ENCODE measurements at places on chromosomes 2 and 18.

DNA sequence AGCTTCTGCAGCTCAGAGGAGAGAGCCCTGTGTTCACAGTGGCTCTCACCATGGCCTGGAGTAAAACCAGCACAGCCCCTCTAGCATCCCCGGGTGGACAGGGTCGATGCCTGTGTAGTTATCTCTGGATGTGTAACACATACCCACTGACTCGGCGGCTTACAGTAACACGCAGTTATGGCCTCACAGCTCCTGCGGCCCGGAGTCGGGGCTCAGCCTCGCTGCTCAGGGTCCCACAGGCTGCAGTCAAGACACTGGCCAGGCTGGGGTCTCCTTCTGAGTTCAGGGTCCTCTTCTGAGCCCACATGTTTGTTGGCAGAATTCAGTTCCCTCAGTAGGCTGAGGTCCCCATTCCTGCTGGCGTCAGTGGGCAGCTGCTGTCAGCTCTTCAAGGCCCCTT lies 2.5 kb upstream of the RAB17 start:
- no peak for DNase-seq

GRCh38 chr18:30709595-30709994 lies 332.9 kb downstream of the DSC3 start:
- DNase-seq: no peak

GRCh38 chr18:76484749-76485387 lies 10.2 kb downstream of the ZNF516 start:
- DNase-seq: no peak

DNA sequence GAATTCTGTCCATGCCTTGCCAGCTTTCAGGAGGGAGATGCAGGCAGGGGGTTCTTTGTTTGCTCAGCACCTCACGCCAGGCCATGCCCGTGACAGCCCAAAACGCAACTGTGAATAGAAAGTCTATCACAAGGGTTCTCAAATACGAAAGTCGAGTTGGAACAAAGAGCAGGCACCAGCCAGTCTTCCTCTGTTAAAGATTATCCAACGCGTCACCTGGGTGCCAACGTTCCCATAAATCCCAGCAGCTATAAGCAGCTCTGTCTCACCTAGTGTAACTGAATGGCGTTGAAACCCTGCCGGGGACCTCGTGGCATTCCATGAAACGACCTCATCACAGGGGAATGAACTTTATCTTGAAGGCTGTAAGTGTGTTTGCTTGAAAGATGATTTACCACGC lies 84.8 kb upstream of the GATA6 start:
- DNase-seq: peak; percentile 66

- no peak for DNase-seq
These were observed 24.8 kb downstream of the TFPI start for GRCh38 chr2:187529248-187529976.

GRCh38 chr2:60149176-60149575 lies 404.3 kb downstream of the BCL11A start:
- no peak for DNase-seq

DNA sequence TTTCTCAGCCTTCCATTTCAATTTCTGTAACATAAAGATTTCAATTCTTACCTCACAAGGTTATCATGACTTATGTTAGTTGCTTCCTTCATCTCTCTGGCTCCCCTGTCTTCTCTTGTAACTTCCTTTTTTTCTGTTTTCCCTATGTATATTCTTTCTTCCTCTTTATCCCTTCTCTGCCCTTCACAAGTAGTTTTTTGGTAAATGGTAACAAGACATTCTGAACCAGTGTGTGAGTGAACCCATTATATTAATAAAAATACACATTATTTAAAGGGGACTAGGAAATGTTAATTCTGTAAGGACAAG lies 8.4 kb downstream of the ACSL3 start:
- DNase-seq: no peak

- no peak for DNase-seq
These were observed 7.1 kb downstream of the CASP8 start for GRCh38 chr2:201267278-201268030.

GRCh38 chr2:209358992-209359391 lies 64.9 kb upstream of the MAP2 start:
- DNase-seq: no peak

DNA sequence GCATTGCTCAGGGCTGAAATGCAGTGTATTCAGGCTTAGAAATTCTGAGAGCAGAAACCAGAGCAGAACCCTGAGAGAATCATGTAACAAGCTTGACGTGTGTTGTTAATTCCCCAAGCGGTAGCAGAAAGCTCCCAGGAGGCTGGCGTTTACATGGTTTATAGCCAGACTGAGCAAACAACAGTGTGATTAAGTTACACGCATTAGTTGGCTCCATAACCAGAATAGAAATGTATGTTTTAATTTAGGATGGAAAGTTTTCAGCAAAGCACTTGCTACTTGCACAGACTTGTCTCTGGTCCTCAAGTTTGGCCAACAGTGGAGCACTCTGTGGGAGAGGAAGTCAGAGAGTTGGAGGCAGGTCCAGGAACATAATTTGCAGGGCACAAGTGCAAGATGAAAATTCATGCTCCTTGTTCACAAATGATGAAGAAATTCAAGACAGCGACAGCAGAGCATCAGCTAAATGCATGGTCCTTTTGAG lies 69.3 kb downstream of the MAPK4 start:
- no peak for DNase-seq

DNA sequence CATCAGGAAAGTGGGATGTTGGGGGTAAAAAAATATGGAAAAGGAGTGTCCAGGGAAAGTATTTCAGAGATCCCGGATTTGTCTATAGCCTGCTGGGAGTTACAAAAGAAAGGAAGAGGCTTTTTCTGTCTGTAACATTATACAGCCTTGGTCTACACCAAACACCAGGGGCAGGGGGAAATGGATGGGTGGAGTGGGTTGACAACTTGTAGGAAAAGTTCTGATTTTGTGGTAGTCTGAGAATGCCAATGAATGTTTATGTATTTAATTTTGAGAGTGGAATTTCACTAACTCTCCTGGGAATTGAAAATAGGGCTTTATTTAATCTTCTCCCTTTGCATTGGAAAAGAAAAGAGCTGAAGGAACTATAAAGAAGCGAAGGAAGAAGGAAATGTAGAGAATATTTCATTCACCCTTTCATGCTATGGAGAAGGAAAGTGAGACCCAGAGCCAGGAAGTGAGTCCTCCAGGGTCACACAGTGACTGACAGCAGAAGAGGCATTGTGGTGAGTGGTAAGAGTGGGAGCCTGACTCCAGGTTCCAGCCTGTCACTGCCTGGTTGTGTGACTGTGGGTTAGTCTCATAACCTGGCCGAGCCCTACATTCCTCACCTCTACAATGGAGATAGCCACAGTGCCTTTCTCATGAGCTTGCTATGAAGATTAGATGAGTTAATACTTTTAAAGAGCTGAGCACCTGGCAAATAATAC lies 346.3 kb upstream of the TNP1 start:
- no peak for DNase-seq

GRCh38 chr2:128309280-128310093 lies 9.2 kb downstream of the HS6ST1 start:
- peak; percentile 92 for DNase-seq

DNA sequence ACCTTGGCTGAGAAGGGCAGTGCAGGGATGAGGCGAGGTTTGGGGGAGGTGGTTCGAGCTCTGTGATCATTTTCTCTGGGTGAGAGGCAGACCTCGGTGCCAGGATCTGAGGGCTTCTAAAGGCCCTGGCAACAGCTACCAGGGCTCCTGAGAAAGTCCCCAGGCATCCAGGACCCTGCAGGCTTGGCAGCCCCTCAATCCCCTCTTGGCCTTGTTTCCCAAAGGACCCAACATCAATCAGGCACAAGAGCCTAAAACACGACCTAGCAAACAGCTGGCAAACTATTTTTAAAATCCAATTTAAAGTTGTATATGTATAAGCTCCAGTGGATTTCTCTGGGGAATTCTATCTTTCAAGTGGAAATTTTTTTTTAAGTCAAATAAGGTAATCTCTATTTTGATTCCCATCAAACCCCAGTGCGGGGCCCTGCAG lies 15.0 kb upstream of the MAT2A start:
- no peak for DNase-seq

GRCh38 chr18:56637711-56638231 lies 621 bp downstream of the TXNL1 start:
- no peak for DNase-seq

- peak; percentile 26 for DNase-seq
These were observed 1.4 kb upstream of the SOX11 start for GRCh38 chr2:5690718-5691220.

DNA sequence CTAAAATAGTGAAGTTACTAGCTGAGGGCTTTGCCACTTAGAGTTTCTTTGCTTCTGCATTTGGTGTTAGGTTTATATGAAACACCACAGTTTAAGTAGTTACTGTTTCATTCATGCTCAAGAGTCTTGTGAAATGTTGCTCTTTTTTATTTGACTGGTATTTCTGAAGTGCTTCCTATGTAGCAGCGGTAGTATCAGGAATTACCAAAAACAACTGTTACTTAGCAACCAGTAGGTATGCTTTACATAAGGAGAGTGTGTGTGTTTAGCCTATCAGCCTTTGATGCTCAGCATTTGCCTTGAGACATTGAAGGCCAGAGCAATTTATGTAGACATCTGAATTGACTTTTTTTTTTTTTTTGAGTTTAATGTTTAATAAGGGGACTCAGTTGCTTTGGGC lies 3.6 kb downstream of the DIS3L2 start:
- peak; percentile 51 for DNase-seq

DNA sequence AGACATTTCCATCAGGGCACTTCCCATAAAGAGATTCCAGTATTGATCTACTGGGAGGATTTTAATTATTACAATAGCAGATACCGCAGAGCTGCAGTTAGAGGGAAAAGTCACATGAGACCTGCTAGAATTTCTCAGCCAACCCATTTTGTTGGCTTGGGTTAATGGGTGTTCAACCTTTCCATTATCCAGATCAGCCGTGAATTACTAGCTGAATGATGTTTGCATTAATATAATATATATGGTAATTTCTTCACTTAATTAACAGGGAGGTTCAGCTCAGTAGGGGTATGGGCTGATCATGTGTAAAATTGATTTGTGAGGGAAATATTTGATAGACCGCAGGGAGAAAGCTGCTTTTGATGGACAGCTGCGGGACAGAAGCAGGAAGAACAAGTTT lies 56.4 kb upstream of the OTX1 start:
- DNase-seq: no peak

DNA sequence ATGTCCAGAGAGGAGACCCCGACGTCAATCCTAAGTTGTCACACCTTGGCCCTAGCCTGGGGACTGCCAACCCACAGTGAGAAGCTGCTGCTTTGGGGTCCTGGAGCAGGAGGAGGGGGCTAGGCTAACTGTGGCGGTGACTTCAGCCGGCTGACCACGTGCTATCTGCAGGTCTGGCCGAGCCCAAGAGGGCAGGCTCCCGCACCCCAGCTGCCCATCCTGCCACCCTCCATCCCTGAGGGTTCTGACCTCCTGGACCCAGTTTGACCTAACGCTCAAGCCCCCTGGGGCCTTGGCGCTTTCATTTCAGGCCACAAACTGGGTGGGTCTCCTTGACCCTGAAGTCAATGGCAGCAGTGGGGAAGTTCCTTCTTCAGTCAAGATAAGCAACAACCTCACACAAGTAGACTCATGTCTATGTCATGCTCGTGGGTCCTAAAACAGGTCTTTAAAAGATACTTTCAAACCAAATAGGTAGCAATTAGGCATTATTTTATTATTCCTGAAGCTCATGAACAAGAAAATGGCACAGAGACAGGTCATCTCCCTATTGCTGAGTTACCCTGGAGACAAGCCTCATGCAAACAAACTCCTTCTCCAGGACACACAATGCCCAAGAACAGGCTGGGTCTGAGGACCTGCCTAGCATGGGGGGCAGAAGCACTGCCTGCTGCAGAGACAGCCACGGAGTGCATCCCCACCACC lies 2.3 kb downstream of the HES6 start:
- DNase-seq: peak; percentile 69

- DNase-seq: no peak
These were observed 62.3 kb downstream of the TRIB2 start for GRCh38 chr2:12778811-12779579.

GRCh38 chr2:70527447-70528080 lies 26.1 kb downstream of the TGFA start:
- DNase-seq: no peak

DNA sequence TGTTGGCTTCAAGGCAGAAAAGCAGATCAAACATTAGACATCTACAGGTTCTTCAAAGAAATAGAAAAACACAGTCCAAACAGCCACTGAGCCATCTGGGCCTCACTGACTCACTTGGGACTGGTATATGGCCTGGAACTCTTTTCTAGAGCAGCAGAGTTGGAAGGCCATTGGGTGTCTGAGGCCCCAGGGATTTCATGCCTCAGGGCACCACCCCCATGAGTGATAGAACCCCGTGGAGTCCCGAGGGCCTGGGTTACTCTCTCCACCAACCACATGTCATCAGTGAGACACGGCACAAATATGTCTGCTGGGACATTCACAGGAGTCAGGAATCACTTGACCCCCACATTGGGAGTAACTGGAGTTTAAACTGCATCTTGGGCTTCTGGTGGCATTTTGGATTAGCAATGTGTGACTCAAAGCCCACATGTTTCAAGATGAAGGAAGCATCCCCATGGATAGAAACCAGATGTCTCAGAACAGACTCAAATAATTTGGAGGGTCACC lies 44.0 kb downstream of the CAPN13 start:
- no peak for DNase-seq

DNA sequence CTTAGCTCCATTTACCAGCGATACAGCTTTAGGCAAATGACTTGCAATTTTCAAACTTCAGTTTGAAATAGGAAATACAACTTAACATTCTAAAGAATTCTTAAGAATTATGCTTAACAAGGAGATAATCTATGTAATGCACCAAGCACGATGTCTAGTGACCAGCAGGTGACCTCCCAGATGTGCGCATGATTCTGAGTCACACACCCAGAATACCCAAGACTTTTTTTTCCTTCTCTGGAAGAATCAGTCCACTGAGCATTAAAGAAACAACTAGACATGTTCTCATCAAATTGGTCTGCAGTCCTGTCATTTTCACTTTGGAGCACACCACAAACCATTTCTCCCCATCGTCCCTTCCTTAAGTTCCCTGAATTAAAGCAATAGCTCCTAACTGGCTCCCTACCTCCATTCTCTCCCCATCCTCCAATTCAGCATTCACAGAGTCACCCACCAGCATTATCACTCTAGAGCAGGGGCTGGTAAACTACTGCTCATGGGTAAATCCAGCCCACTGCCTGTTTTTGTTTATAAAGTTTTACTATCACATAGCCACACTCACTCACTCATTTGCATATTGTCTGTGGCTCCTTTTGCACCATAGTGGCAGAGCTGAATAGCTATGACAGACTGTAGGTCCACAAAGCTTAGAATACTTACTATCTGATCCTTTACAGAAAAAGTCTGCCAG lies 13.2 kb downstream of the EVA1A start:
- no peak for DNase-seq

DNA sequence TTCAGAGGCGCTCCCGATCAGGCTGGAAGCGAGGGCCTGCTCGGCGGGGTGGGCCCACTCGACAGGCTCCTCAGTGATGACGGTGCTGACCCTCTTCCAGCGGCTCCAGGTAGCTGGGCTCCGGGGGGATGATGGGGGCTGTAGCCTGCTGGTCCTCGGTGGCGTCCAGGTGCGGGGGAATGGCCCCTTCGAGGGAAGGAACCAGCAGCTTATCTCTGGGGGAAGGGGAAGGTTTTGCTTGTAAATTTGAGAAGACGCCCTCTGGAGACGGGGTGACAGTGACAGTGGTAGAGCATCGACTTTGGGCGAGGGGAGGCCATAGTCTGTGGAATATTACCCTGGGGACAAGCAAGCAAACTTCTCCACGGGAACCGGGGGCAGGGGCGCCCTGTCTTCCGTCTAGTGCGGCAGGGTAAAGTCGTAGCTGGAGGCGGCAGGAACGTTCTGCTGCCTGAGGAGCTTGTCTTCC lies 891.9 kb upstream of the LRRTM1 start:
- DNase-seq: no peak
